ENCODE measurements at places on chromosomes 2 and 18.
A peak's percentile ranks its signal among the peaks of the same experiment; 100 is the strongest.

GRCh38 chr2:177171418-177171865, 41.2 kb upstream of the HNRNPA3 start:
- DNase-seq, result no peak

GRCh38 chr2:166373951-166374350, 1.8 kb downstream of the SCN9A start:
- DNase-seq, result no peak

DNA sequence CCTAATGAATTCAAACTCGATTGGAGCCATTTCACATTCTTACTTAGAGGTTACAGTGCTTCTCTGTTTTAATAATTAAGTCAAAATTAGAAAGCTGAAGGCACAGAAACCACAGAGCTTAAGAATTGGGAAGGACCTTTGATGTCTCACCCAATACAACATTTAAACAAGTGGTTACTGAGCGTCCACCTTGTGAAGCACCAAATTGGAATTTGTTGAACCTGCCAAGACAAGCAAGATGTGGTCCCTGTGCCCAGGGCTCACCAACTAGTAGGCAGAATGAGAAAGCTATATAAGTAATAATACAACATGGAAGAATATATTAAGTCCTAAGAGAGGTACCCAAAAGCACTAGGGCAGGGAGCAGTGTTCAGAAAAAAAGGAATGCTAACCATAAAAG, 64.5 kb upstream of the NPAS2 start:
- no peak for DNase-seq

DNA sequence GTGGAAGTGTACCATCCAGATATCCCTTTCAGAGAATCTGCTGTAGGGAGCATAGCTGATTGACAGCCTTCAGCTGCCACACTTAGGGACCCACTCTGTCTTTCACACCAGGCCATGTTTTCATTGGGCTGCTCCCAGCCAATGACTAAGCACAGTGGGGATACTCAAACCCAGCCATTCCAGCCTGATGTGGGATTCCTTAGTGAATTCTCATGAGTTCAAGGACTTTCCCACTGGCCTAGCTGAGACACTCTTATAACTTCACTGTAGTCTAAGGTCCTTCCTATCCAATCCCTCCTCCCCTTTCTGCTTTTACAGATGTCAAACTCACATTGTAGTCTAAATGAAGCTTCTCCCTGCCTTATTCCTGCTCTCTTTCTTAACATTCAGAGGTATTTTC, 201.2 kb downstream of the PIK3C3 start:
- no peak for DNase-seq

- DNase-seq, result no peak
These were observed 89.0 kb downstream of the ZNF521 start for GRCh38 chr18:25262920-25263319.

- DNase-seq, result no peak
These were observed 271.8 kb downstream of the NEDD4L start for GRCh38 chr18:58315739-58316215.

GRCh38 chr2:36589230-36589630, 8.7 kb downstream of the FEZ2 start:
- no peak for DNase-seq

DNA sequence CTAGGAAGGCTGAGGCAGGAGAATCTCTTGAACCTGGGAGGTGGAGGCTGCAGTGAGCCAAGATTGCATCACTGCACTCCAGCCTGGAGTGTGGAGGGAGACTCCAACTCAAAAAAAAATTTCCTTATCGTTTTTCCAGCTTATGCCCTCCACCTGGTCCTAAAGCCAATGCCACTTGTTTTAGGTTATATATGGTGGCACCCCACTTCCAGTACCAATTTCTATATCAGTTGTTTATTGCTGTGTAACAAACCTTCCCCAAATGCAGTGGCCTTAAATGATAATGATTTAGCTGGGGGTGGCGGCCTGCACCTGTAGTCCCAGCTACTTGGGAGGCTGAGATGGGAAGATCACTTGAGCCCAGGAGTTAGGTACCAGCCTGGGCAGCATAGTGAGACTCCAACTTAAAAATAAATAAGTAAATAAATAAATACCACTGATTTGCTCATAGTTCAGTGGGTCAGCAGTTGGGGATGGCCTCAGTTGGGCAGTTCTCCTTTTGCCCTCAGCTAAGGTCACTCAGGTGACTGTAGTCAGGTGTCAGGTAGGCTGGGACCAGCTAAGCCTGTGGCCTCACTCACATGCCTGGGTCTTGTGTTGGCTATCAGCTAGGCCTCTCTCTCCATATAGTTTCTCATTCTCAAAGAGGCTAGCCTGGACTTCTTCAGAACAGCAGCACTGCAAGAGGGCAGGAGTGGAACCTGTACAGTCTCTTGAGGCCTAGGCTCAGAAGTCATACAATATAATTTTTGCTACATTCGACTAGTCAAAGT, 113.7 kb upstream of the GATA6 start:
- no peak for DNase-seq

DNA sequence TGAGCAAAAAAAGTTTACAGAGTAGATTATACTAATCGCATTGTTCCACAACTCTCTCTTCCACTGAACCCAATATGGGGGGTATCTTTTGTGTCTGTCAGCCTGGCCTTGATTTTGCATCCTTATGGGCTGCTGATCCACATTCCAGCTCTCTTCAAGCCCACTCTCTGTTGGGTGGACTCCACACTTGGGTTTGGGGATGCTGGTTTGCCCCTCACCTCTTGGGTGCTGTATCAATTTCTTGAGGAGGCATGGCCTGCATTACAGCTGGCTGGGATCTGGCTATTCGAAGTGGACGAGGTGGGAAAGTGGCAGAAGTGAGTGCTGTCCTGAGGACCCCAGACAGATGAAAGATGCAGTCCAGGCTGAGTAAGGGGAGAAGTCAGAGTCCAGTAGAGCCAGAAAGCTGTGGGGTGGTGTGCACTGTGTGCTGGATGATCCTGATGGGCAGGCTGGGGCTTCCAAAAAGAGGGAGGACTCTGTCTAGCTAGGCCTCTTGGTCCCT, 141.4 kb downstream of the CAPN13 start:
- no peak for DNase-seq

DNA sequence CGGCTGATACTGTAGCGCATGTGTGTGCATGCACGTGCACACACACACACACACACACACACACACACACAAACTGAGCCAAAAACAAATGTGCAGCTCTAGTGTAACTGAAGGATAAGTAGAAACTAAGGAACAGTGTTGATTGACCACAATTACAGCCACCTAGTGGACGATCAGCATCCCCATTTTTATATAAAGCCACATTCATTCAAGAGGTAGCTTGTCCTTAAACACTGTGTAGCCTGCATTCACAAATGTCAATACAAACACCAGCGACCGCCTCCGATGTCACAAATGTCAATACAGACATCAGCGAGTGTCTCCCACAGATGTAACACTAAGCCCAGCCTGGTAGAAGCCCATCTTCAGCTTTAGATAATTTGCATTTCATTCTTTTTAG, 167.4 kb downstream of the PTGR3 start:
- no peak for DNase-seq

- no peak for DNase-seq
These were observed 85.8 kb downstream of the SH3RF3 start for GRCh38 chr2:109214651-109215371.

DNA sequence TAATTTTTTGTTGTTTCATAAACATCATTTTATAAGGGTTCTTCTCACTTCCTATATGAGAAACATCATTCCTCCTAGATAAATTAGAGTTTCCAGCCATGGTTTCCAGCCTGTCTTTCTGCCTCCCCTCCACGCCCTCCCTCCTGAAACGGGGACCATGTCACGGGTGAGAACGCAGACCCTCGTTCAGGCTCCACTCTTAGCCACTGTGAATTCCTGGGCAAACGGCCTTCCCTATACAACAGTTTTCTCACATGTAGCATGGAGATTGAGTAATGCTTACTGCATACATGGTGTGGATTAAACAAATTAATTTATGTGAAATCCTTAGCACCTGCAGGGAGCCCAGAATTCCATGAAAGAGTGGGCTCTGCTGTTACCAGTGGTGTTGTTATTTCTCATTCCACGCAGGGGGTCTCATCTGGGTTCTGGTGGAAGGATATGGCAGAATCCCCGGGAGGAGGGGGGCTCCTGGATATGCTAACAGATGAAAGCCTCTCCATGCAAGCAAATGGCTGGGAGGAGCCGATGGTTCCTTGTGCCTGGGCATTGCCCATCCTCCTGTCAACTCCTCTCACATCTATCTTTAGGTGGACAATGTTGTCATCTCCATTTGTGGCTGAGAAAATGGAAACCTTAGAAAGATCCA, 54.0 kb upstream of the TWIST2 start:
- DNase-seq, result no peak

- DNase-seq, result no peak
These were observed 57.0 kb downstream of the L3MBTL4 start for GRCh38 chr18:6357668-6358067.

GRCh38 chr18:33749834-33750233, 171.8 kb downstream of the ASXL3 start:
- no peak for DNase-seq

DNA sequence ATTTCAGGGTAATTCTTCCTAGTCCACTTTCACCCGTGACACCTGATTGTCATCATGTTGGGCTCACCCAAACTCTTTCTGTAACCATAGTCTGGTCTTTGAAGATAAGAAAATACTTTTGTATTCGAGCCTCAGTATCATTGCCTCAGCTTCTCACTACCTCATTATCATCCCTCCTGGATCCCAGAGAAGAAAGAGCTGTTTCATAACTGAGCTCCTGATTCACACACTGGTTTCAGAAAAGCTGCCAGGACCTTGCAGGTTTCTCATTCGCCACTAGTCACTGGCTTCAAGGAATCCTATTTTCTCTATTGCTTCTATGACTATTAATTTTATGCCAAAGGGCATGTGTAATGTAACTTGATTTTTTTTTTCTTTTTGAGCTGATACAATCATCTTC, 2.9 kb upstream of the CRIM1 start:
- peak; percentile 39 for DNase-seq

- no peak for DNase-seq
These were observed 40.0 kb downstream of the ASXL2 start for GRCh38 chr2:25838152-25838756.

GRCh38 chr2:198788676-198789075, 669.1 kb downstream of the SATB2 start:
- DNase-seq, result no peak

- DNase-seq, result no peak
These were observed 19.7 kb downstream of the VIL1 start for GRCh38 chr2:218438596-218438995.

DNA sequence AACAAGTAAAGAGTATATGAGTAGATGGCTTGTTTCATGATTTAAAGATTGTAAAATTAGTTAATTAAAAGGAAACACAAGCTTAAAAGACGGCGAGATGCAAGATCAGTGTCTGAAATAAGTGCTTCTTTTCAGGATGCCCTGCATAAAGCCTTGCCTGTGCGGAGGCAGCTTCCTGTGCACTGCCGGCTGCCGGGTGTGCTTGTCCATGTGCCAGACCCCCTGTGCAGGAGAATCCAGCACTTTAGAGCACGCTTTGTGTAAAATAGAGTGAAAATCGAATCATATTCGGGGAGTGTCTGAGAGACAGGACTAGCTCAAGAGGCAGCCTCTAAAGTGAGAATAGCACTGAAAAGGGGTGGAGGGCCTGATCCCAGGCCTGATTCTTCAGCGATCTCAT, 154.7 kb downstream of the CHST9 start:
- DNase-seq, result peak; percentile 34

DNA sequence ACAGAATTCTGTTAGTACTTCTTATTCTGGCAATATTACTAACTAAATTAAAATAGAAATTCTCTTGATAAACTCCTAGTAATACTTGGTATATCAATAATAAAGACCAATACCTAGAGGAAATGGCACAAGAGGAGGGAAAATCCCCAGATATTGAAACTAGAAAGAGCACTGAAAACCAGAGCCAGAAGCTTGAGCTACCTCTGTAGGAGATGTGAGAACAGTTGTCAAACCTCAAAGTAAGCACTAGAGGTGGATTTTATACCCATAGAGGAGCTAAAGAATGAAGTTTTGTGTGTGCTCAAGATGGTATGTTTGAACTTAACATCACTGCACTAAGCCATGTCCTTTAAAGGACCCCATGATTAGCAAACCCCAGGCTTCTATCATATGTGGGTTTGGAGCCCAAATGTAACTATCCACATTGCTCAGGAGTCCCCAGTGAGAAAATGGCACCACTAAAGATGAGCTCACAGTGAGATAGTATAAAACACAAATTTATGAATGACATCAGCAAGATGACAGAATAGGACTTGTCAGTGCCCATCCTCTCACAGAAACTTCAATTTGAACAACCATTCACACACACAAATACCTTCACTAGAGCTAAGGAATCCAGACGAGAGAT, 122.1 kb downstream of the PKP4 start:
- DNase-seq, result no peak

GRCh38 chr2:95386031-95386430, 16.5 kb upstream of the FAHD2A start:
- DNase-seq, result peak; percentile 24

DNA sequence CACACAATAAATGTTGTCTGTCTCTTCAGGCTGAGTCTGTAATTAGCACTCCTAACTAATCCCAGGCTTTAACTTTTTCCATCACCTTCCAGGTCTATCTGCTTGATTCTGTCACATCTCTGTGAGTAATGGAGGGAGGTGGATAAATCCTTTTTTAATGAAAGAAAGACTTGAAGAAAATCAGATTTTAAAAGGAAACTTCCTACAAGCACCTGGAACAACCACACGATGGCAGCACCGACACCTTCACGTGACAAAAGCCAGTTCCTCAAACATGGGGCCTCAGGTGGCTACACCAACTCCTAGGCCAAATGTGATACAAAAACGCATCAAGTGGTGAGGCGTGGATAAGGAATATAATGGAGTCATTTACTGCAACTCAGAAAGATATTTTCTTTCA, 41.8 kb downstream of the TGFBRAP1 start:
- DNase-seq, result no peak

DNA sequence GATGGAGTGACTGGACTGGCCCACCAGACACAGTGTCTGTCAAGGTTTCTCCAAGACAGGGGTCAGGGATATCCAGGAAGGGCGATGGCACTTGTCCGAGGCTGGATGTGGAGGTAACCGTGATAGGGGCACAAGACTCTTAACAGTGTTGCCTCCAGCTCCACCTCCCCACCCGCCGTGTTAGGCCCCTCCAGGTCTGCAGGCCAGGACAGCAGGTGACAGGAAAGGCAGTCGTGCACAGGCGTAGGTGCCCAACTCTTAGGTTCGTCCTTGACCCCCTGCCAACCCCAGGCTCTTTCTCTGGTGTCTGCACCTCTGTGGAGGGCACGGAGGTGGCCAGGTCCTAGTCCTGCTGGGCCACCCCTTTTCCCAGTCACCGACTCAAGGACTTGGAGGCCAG, 10.1 kb downstream of the ITM2C start:
- DNase-seq, result no peak

- DNase-seq, result no peak
These were observed 187.8 kb downstream of the ZNF516 start for GRCh38 chr18:76307293-76307690.

- DNase-seq, result no peak
These were observed 130.8 kb downstream of the FIGN start for GRCh38 chr2:163604941-163605555.

All from head of caudate nucleus (tissue), 42 donors.